ENCODE measurements at places on chromosomes 5 and 9. TPM values are rescaled to one million over a fixed set of nuclear protein-coding genes. Genes with fewer than 3 reads are reported as not detected.
A peak's percentile ranks its signal among the peaks of the same experiment; 100 is the strongest.

NKD2 gene
- total RNA-seq: 2.1 TPM

CDH18 gene
- total RNA-seq: not detected

- no peak for DNase-seq
Measured at GRCh38 chr9:11328326-11328725, 715.5 kb upstream of the PTPRD start.

GRCh38 chr5:149841851-149842793, 102.5 kb downstream of the PDE6A start:
- DNase-seq: no peak

- no peak for DNase-seq
Measured at GRCh38 chr5:15748266-15748665, 248.3 kb downstream of the FBXL7 start.

TAF11L5 gene
- total RNA-seq: not detected

- DNase-seq: no peak
Measured at GRCh38 chr5:56479126-56479525, 246.0 kb upstream of the ANKRD55 start.

DNA sequence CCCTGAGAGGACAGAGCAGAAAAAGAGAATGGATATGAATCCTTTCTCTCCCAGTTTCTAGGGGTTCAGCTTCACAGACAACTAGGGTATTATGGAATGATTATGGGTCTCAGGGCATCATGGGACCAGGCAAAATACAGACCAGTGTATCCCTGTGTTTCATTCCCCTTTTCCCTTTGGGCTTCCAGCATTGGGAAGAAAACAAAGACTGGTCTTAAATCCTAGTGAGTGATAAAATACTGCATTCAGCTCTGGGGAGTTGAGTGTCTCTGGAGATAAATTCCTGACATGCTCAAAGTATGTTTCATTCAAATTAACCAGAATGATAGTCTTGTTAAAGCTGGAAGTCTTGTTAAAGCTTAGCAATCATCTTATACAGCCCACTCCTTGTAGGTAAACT, 2.4 kb upstream of the POU4F3 start:
- no peak for DNase-seq

DNA sequence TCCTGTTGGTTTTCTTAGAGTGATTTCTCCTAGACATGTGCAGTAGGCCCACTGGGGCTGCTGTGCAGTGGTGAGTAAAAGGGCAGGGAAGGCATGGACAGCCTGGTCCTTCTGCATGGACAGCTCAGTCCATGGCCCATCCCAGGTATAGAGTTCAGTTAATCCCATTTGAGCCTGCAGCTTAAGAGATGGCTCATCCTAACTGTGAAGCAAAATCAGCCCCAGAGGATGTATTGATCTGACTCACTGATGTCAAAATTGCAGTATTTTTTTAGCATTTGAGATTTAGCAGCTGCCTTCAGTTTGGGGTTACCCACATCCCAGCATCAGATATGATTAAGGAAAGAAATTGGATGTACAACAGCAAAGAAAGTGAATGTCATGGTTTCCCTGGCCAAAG, 93.4 kb downstream of the PDE6A start:
- DNase-seq: no peak

RNF183 gene
- total RNA-seq: not detected

- peak; percentile 60 for DNase-seq
Measured at GRCh38 chr9:30758726-30759446, 1625.6 kb upstream of the ACO1 start.

NPDC1 gene
- 24.2 TPM for total RNA-seq

DNA sequence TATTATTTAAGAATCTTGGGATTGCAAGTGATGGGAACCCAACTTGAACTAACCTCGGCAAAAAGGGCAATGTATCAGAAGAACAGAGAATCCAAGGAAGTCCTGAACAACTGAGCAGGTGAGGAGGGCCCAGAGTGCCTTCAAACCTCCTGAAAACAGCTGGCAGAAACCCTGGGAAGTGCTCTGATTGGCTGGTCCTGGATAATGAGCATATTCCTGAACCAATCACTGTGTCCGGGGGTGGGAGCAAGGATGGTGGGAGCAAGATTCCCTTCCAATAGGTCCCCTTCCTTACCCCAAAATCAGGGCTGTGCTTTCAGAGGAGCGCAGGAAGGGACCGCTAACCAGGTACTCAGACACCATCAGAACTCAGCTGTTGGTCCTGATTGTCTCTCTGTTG, 31.9 kb upstream of the TBC1D2 start:
- DNase-seq: no peak

SPACA9 gene
- 4.3 TPM for total RNA-seq

IFNA1 gene
- not detected for total RNA-seq

GRCh38 chr5:173298213-173298926, 29.8 kb downstream of the STC2 start:
- no peak for DNase-seq

SNX18 gene
- total RNA-seq: 48.4 TPM

GMCL2 gene
- total RNA-seq: not detected

- DNase-seq: no peak
Measured at GRCh38 chr5:14502294-14502690, 79.3 kb upstream of the OTULINL start.

DNA sequence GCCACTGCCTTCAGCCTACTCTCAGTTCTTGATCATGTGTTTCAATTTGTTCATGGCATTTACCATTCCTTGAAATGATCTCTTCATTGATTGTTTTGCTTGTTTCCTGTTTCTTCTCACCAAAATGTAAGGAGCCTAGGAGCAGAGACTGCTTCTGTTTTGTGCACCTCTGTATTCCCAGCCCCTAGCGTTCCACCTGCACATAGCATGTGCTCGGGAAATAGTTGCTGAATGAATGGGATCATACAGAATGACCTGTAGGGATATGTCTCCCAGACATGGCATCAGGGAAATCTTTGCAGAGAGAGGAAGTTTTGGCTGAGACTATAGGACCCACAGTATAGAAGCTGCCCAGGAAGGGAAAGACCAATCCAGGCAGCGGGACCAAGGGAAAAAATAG, 6.2 kb upstream of the CERCAM start:
- DNase-seq: no peak

ADAMTS12 gene
- total RNA-seq: 3.7 TPM

IGIP gene
- total RNA-seq: 24.7 TPM

- DNase-seq: no peak
Measured at GRCh38 chr9:136558373-136558772, 12.5 kb upstream of the NOTCH1 start.

GRCh38 chr9:117340422-117340821, 74.4 kb downstream of the ASTN2 start:
- no peak for DNase-seq

GRCh38 chr9:107486674-107487520, 2.7 kb downstream of the KLF4 start:
- peak; percentile 69 for DNase-seq

DNA sequence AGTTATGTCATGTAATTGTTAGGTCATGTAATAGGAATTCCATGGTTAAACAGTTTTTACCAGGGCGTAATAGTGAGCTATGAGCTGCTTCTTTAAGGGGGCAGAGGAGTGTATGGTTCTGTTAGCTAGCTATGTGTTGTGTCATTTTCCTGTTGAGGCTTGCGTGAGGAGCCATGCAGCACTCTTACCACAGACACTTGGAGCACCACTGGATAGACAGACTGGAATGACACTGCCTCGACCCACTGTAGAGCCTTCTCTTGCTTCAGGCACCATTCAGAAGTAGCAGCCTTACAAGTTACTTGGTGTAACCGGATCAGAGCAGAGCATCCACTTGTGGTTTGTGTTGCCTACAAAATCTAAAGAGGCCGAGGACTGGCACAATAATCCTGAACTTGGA, 28.3 kb upstream of the STOM start:
- DNase-seq: no peak

F2RL2 gene
- total RNA-seq: 3.1 TPM

GRCh38 chr5:65279603-65280002, 202.1 kb downstream of the ADAMTS6 start:
- no peak for DNase-seq

Data from sigmoid colon (tissue), 7 donors.